ENCODE measurements at places on chromosomes 4 and X.

DNA sequence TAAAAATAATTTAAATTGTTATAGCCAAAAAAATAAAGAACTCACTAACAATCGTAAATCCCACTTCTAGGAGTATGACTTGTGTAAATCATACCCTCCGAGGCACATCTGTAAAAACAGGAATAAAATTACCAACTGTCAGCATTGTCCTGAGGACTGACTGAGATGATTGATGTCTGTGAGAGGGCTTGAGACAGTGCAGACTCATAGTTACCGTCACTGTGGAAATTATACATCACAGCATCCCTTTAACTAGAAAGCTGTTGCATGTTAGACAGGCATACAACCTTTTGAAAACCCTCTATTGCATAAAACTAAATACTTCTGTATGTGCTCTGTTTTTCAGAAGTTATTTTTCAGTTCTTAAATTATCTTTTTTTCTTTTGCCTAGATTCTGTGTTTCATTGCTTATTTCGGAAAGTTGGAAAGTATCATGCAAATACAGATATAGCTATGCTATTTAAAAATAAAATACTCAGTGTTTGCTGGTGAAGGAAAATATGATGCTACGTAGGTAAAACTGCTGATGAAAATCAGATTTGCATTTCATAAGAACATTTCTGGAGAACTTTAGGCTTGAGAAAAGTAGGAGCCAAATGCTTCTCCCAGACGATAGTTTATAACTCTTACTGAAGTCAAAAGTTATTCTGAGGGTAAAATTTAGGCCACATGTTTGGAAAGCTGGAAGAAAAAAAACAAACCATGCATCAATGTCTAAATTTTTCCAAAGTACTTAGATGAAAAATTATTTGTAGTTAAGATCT, 13.6 kb upstream of the RBPJ start:
- no peak for DNase-seq

DNA sequence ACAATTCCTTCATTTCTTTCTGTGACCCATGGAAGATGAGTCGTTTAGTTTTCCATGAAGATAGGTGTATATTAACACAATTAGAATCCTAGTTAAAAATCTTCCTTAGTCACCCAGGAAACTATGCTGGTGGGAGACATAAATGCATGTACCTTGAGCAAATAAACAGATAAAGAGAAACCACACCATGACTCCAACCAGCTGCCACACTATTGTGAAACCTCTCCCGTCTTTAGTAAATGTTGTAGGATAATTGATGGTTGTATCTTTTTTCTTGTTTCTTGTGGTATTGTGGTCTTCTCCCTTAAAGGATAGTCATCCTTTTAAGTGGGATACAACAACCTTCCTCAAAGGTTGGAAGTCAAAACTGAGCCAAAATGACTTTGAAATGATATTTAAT, 103.8 kb upstream of the LEF1 start:
- DNase-seq, result no peak

- no peak for DNase-seq
These were observed 107.7 kb upstream of the BCOR start for GRCh38 chrX:40205471-40205870.

DNA sequence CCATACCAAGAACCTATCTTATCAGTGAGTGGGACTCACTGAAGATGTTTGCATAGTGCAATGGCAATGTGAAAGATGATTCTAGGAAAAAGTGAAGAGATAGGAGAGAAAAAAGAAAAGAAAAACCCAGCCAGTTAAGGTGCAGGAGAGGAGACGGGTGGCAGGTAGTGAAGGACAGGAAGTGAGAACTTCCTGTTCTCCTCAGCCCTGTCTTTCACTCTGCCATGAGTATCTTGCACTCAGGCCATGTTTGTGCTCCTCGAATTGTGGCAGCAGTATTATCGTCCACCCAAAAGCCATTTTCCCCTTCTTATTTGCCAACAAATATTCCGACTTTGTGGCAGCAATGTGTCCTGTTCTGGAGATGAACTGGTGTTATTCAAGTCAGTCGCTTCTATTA, 8.6 kb upstream of the ENPEP start:
- no peak for DNase-seq

DNA sequence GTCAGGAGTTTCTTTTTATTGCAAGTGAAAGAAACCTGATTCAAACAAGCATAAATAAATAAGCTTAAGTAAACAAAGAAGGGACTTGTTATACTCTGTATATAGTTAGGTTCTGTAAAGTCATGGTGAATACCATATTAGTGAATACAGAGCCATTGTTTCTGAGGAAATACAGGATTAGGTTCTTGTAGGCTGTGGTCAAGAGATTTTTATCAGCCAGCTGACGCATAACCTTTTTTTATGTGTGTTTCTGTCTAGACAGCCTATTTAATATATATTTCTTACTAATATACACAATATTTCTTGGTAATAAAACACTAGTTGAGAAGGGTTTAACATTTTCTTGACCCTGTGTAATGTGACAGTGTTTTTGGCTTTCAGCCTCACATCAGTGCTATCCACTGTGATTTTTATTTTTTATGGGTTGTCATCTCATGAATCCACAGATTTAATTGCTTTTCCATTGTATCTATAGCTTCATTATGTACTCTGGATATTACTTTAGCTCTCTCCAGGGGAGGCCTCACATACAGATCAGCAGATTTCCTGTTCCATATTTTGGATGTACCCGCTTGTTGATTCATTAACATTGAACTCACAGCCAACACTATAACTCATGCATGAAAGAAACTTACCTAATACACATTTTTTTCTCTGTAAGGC, 8.0 kb downstream of the HERC3 start:
- DNase-seq, result no peak

GRCh38 chr4:95693594-95693993, 144.8 kb upstream of the UNC5C start:
- no peak for DNase-seq

GRCh38 chr4:6902318-6903042, 7.1 kb upstream of the TBC1D14 start:
- no peak for DNase-seq

DNA sequence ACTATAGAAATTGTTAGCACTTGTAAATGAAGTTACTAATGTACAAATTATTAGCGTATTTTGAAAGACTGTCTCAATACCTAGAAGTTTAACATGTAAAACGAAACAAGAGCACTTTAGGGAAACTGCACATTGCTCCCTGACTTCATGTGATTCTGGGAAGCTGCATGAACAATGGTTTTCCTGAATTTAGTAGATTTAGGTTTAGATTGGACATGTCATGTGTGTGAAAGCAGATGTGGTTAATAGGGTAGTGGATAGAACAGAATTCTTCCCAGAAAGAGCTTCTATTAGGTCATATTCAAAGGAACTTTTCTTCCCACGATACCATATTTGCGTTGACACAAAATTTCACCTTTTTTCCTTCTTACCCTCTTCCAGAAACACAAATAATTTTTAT, 14.9 kb upstream of the CXCL8 start:
- no peak for DNase-seq
